Stimulated activated CD8-positive, alpha-beta memory T cell treated with anti-CD3 and anti-CD28 coated beads, Interleukin-4, amount 100 ng/mL, for 4 hours (primary cell): ENCODE measurements at places on chromosomes 4 and X.

GRCh38 chr4:121951521-121952110 lies at the start of gene TRPC3:
Gene TRPC3 (minus strand): TSS chr4:121952060. CDS start chr4:121951680, 380 bp downstream.
- DNase-seq = no peak

- no peak for DNase-seq
Measured at GRCh38 chr4:38820329-38821061, 15.9 kb upstream of the TLR1 start.

GRCh38 chr4:88028946-88029345 lies 21.5 kb downstream of the PKD2 start:
- no peak for DNase-seq

GRCh38 chr4:961351-962230 lies 11.8 kb downstream of the DGKQ start:
- no peak for DNase-seq
